ENCODE measurements at places on chromosomes 6 and 20.

GRCh38 chr20:10509376-10509775 lies 74.3 kb downstream of the SLX4IP start:
- no peak for DNase-seq

DNA sequence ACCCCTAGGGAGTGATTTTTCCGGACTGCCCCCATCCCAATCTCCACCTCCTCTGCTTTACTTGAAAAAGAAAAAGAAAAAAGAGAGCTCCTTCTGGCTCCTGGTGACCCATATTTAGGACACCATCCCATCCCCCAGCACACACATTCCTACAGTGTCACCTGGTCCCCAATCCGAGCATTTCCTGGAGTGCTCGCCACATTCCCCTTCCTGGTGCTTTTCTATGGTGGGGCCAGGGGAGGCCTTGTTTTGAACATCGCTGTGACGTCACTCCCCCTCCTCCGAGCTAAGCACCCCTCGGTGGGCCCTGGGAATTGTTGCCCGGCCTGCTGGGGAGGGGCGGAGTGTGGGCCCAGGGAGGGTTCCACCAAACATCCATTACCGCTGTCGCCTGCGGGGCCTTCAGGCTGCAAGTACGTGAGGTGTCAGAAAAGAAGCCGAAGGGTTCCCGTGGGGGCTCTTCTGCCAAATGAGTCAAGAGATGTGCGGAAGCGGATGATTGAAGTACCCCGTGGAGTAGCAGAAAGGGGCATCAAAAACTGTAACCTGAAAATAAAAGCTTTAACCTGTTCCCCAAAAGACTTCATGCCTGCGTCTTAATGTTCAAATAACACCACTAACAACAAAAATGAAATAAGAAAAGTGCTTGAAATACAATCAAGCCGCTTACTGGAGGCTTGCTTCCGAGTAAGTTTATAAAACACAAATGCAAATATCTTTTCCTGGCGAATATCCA lies 2.8 kb upstream of the FOXC1 start:
- DNase-seq: peak; percentile 28

DNA sequence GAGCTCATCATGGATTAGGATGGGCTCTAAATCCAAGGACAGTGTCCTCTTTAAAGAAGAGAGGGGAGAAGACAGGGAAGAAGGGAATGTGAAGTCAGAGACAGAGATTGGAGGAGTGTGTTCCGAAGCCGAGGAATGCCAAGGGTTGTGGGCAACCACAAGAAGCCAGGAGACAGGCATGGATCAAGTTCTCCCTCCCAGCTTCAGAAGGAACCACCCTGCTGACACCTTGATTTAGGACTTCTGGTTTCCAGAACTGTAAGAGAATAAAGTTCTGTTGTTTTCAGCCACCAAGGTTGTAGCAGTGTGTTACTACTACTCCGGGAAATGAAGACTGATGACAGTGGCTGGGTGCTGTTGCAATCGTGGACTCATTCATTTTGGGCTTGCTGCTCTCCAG lies 120.1 kb downstream of the RPS12 start:
- peak; percentile 33 for DNase-seq

- no peak for DNase-seq
These were observed 27.6 kb downstream of the PKHD1 start for GRCh38 chr6:52059821-52060220.

DNA sequence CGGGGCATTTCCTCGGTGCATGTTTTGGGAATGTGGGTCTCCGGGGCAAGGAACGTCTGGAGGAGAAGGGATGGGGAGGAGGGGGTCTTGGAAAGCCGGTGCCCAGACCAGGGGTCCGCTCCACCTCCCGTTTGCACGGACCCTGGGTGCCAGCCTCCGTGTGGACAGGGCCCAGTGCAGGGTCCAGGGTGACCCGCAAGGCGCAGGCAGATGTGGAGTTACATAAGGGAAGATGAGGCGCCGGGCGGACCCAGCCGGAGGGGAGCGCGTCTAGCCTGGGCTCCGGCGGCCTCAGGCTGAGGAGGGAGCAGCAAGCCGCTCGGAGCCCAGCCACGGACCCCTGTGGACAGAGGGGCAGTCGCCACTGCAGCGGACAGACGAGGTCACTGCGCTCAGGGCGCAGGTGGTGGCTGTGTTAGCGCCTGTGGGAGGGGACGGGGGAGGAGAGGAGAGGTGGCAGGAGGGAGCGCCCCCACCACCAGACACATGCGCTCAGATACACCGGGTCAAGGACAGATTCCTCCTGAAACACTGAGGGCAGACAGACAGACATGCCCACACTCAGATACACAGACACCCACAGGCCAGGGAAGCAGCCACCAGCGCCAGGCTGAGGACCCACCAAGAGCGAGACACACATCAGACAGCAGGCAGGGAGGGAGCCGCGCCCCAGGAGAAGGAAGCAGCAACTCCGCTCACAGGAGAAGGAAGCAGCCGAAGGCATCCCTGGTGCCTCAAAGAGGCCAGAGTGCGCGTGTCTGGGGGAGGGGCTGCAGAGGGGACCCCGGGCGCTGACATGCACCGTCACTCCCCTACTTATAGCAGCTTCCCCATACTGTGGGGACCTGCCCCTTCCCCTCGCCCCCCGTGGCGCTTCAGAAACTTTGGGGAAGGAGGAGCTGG lies 839 bp upstream of the HRH3 start:
- no peak for DNase-seq

GRCh38 chr20:1304710-1305515 lies 24.0 kb downstream of the SDCBP2 start:
- no peak for DNase-seq

- no peak for DNase-seq
These were observed 307.7 kb upstream of the DEFB115 start for GRCh38 chr20:30949761-30950160.

GRCh38 chr6:28563430-28564095 lies 37.9 kb downstream of the GPX5 start:
- DNase-seq: no peak

DNA sequence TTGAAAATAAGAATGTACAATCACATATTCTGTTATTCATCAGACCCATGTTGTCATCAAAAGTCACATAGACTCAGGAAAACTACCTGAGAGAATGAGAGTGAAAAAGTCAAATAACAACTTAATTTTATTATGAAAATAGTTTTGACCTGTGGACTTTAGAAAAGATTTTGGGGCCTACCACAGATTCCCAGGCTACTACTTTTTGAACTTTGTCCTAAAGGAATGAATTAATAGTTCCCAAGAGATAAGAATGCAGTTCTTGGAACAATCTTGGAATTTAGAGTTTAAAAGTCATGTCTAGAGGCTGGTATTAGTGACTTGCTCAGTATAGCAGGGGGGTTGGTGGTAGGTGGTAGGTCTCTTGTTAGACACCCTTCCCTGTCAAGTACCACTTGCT lies 3.3 kb downstream of the TAF8 start:
- no peak for DNase-seq

DNA sequence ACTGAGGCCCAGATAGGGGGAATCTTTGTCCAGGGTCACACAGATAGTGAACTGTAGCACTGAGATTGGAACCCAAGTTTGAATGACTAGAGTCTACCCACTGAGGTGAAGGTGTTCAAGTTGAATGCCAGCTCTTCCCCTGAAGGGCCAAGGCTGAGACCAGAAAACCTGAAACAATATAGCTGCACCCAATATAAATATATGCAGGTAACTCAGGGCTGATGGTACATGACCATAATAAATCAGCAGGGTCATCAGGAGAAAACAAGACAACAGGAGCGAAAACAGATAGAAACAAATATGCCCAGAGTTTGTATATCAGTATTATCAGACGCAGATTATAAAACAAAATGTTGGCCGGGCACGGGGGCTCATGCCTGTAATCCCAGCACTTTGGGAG lies 4.0 kb upstream of the RBCK1 start:
- DNase-seq: no peak

GRCh38 chr6:119938752-119939151 lies 589.2 kb upstream of the MAN1A1 start:
- DNase-seq: no peak

DNA sequence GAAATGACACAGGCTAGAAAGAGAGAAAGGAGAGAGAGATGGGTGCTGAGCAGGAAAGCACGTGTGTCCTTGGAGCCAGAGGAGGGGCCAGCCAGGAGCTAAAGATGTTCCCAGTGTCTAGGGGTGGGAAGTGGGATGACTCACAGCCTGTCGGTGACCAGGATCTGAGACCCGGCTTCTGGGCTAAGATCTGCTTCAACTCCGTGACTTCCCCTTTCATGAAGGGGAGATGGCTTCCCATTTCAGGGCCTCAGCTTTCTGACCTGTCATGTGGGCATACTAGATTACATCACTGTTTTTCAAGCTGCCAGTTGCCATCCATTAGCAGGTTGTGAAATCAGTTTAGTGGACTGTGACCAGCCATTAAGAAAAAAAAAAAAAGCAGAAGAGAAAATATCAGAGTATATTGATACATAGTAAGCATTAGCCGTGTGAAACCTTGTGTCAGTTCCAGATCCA lies 5.4 kb downstream of the TGM3 start:
- DNase-seq: no peak

- no peak for DNase-seq
These were observed 85.6 kb upstream of the BEND6 start for GRCh38 chr6:56869346-56869745.

GRCh38 chr6:47897247-47897646 lies 115.4 kb downstream of the OPN5 start:
- peak; percentile 19 for DNase-seq

DNA sequence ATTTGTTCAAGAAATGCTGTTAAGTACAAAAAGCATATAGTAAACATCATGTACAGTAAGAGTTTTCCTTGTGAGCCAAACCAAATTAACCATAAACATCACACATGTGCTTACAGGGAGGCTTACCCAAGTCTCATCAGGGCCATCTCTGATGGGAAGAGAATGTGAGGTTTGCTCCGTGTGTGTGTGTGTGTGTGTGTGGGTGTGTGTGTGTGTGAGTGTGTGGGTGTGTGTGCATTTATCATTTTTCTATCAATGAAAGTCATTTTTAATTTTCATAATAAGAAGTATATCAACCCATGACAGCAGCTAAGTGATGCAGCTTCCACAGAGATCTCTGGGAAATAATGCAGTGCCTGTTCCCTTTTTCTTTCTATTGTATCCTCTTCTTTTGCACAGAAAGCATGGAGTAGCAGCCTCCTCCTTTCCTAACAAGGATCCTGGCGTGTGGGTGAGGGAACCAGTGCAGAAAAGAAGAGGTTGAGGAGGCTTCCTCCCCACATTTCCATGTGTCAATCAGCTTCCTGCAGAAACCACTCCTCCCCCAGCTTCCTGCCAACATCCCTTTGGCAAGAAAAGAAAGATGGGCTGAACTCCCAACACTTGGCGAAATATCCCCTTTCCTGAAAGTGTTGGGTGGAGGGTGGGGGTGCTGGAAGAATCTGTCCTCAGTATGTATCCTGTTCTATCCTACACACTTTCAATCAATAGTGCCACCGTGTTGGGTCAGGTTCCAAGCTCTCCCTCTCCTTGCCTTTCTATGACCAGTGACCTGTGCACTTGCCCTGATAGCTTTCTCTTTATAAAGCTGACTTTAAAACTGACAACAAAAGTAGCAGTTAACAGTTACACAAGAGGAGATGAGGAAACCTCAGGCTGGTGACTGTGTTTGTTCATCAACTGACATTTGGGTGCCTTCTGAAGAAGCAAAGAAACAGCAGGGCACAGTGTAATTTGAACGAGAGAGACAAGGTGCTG lies 251.8 kb upstream of the CITED2 start:
- DNase-seq: no peak

- DNase-seq: no peak
These were observed 655.4 kb upstream of the EPHA7 start for GRCh38 chr6:94074764-94075163.

DNA sequence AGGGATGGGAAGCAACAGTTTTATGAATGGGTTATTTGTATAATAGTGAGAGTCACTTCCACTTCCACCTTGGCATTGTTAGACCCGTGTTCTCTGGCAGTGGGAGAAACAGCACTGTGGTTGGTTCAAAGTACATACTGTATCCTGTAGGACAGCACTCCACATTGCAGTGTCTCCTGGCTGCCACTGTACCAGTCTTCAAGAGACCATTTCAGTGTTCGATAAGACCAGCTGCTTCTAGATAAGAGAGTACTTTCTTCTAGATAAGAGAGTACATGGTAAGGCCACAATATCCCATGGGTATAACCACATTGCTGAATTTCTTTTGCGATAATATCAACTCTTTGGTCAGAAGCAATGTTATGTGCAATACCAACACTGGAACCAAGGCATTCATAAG lies 28.8 kb downstream of the FITM2 start:
- DNase-seq: no peak

GRCh38 chr6:36979347-36979742 lies 6.7 kb downstream of the MTCH1 start:
- peak; percentile 50 for DNase-seq

GRCh38 chr6:155142168-155143028 lies 121.4 kb upstream of the CLDN20 start:
- peak; percentile 19 for DNase-seq

DNA sequence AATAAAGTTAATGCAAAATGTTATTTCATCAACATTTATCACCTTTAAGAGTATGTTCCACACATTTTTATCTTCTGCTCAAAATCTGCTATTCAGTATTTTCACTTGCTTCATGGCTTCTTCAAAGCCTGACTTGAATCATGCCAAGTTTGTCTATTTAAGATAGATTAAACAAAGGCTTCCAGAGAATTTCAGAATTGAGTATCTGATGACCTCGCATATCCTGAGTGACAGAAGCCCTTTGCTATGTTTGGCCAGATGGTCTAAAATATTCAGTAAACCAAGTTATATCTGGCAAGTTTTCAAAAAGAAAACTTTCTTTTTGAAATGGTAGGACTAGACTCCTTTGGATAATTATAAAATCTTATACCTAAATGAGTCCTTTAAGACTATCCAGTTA lies 348.9 kb upstream of the KCNQ5 start:
- peak; percentile 69 for DNase-seq

- no peak for DNase-seq
These were observed 226.5 kb downstream of the ANKRD60 start for GRCh38 chr20:58001946-58002345.

GRCh38 chr6:158955255-158955654 lies 44.7 kb downstream of the RSPH3 start:
- no peak for DNase-seq

- DNase-seq: no peak
These were observed 147.3 kb downstream of the DLL1 start for GRCh38 chr6:170143401-170144150.

GRCh38 chr6:133040094-133040802 lies 200.9 kb upstream of the EYA4 start:
- DNase-seq: peak; percentile 34
